Stimulated activated CD8-positive, alpha-beta memory T cell treated with anti-CD3 and anti-CD28 coated beads, Interleukin-7, amount 100 ng/mL, for 24 hours (primary cell): ENCODE measurements at places on chromosomes 3 and 15.

DNA sequence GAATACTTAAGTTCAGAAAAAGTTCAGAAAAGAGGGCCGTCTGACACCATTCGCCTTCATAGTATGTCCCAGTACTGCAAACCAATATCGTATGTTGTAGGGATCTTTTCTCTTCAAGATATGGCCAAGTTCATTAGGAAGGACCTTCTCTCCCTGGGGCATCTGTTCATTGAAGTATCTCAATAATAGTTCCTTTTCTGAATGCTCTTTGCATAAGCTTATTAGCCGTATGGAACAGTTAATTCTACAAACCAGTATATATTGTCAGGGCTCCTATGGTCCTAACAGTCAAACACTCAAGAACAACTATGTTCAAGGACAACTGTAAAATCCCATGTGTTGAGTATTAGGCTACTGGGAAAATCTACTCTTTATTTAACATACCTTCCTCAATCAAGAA lies 203.1 kb downstream of the KLHL25 start:
- no peak for DNase-seq

- no peak for DNase-seq
These were observed 57.8 kb downstream of the CDC25A start for GRCh38 chr3:48130321-48130904.

DNA sequence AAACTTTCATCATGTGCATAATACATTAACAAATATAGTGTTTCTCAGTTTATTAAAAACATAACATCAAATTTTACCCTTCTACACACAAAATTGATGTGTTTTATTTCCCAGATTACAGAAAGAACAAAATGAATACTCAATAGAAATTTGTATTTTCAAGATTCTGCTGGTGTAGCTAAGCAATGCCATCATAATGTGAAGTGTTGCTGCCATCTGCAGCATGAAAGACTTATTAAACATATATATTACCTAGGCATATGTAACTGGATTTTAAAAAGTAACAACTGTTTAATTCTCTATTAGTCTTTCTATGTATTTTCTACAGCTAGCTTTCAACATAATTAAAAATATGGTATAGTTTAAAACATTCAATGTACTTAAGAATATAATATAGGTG lies 27.5 kb downstream of the PLSCR5 start:
- no peak for DNase-seq

- DNase-seq = no peak
These were observed 99.0 kb upstream of the KCNMB2 start for GRCh38 chr3:178437236-178437635.

DNA sequence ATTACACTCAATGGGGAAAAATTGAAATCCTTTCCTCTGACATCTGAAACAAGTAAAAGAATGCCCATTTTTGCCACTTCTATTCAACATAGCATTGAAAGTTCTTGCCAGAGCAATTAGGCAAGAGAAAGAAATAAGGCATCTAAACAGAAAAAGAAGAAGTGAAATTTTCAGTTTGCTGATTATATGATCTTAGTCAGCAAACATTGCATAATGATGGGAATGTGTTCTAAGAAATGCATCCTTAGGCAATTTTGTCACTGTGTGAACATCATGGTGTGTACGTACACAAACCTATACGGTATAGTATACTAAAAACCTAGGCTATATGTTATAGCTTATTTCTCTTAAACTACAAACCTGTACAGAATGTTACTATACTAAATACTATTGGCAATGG lies 278.0 kb downstream of the CGGBP1 start:
- no peak for DNase-seq

DNA sequence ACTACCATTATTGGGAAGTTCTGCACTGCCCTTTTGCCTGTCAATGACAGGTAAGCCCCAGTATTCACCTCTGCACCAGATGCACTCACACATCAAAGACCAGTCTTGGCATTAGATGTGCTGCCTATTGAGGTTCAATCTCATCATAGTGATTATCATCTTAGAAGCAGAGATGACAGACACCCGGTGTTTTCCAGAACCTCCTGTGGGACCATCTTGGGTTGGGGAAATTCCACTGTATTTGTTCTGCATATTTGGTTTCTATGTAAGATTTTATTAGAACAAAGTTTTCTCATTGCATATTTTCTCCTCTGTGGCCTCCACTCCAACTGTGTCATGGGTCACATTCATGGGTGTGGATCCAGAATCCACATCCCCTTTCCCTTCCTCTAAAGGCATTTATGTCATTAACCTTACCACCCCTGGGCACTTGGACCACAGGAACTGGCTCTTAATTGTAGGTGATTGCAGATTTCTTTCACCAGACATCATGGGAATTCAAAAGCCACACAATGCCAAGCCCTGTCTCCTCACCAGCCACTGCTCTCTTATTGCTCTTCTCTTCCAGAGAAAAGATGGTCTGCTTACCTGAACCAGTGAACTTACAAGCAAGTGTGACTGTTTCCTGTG lies 31.2 kb downstream of the PLA1A start:
- DNase-seq = no peak

- DNase-seq = no peak
These were observed 8.9 kb downstream of the PARP14 start for GRCh38 chr3:122689587-122689986.

- peak; percentile 39 for DNase-seq
These were observed 75.1 kb downstream of the CCK start for GRCh38 chr3:42190701-42191442.

GRCh38 chr3:105139881-105140560 lies 226.7 kb upstream of the ALCAM start:
- DNase-seq = no peak

GRCh38 chr3:118146658-118147375 lies 887.8 kb downstream of the IGSF11 start:
- DNase-seq = no peak

DNA sequence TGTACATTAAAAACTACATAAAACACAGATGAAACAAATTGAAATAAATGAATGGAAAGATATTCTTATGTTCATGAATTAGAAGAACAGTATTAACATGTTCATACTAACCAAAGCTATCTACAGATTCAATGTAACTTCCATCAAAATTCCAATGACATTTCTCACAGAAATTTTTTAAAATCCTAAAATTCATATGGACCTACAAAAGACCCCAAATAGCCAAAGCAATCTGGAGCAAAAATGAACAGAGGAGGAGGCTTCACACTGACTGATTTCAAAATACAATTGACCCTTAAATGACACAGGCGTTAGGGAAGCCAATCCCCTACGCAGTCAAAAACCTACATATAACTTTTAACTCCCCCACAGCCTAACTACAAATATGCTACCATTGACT lies 39.4 kb downstream of the KPNA1 start:
- DNase-seq = no peak

- DNase-seq = no peak
These were observed 11.0 kb downstream of the SHOX2 start for GRCh38 chr3:158095111-158095813.

DNA sequence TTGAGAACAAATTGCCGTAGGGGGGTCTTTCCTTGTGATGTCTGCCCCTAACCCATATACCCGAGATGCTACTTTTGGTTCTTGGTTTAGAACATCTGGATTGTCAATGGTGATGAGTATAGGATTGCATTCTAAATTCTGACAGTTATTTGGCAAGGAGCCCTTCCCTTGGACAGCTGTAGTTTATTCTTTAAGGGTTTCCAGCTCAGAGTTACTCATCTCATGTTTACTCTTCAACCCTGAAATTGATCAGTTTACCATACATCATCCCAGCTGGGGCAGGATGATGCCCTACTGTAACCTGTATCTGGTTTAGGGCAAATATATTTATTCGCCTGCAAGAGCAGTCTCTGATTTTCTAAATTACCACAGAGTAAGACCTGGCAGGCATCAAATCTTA lies 85.7 kb upstream of the XCR1 start:
- no peak for DNase-seq

DNA sequence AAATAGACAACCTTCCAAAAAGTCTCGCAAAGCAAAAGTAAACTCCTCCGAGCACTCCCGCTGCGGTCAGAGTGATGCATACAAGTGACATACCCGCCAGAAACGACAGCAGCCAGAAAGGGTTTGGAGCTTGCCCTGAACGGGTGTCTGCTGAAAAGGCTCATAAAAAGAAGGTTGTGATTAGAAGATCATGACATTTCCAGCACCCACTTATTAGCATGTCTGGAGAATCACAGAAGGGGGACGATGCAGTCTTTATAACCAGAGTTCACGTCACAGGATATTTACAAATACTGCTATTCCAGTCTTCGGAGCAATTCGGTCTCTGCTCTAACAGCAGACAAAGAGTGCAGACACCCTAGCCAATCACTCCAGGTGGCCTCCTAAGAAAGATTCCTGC lies 59.1 kb upstream of the FRMD4B start:
- DNase-seq = no peak

DNA sequence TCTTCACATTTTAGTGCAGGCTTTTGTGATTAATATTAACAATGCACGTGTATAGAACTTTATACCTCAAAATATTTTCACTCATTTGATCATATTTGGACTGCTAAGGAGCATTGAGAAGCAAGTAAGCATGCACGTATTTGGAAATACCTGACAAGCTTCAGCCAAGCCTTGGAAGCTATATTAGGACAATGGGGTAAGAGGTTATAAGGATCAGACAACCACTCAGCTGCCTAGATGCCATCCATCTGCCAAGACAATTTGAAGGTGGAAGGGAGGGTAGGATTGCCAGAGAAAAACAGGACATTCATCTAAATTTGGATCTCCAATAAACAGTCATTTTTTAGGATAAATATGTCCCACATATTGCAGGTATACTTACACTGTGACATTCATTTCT lies 394.9 kb upstream of the CFAP20DC start:
- no peak for DNase-seq

DNA sequence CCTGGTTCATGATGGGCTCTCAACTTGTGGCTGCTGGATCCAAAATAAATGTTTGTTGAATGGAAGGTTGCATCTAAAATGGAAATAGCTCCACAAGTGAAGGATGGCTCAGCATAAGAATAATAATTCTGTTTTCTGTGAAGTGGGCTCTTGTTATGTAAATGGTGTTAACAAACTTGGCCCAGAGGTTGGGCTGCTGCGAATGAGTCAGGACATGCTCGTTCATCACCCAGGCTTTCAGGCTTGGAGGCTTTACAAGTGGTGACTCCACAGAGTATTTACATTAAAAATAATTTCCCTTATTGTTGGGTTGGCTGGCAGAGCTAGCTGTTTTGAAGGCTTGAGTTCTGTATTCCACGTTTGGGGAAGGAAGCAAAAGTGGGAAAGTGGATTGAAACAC lies 60.5 kb downstream of the ITGB5 start:
- DNase-seq = no peak

GRCh38 chr3:139937674-139938279 lies 2.8 kb downstream of the CLSTN2 start:
- no peak for DNase-seq

DNA sequence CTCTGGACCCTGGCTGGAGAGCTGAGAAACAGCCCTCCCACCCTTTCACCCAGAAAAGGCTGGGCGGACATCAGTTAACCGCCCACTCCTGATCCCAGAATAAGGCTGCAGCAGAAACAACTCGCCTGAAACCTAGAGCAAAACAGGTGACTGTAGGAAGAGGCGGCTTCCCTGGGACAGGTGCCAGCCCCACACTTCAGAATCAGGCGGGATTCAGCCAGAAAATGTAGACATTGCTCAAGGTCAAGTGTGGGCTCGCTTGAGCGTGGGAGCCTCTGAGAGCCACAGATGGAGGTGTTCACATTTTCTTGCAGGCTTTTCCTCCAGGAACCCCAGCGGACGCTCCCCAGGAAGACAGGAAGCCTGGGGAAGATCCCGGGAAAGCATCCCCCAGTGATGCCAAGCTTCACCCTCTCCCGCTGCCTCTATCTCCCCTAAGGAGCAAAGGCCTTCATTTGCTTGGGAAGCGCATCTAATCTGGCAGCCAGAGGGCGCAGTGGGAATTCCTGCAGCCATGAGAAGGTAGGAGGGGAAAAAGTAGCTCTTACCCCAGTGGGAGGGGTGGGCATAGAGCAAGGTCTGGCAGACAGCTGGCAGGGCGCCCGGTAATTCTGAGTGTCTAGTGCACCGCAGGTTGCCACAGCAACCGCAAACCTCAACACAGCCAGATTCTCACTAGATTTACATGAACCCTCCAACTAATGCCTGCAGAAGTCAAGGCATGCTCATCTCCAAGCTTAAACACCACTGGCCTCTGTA lies 77.7 kb downstream of the OCA2 start:
- no peak for DNase-seq

GRCh38 chr15:62099094-62099601 lies 32.4 kb downstream of the C2CD4A start:
- DNase-seq = no peak

DNA sequence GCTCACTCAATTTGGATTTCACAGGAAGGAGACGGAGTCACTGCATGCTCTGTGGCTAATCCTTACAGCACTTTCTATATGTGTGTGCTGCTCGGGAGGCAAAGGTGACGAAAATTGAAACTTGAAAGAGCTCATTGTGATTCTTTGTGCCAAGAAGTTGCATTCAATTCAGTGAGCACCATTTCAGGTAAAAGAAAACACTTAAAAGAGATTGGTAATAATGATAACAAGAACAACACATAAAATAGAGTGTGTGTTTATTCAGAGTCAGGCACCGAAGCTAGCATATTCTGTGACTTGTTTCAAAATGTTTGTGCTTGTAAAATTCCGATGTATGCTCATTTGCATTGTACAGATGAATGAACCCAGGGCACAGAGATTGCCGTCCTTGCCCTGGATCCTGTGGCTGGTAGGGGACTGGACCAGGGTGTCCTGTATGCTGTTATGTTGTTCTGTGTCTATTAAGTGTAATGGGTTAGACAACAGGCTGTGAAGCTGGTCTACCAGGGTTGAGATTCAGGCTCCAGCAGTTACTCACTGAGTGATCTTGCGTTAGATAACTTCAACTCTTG lies 193.3 kb upstream of the PROK2 start:
- DNase-seq = no peak

GRCh38 chr3:26712211-26713026 lies 89.8 kb downstream of the LRRC3B start:
- DNase-seq = no peak

DNA sequence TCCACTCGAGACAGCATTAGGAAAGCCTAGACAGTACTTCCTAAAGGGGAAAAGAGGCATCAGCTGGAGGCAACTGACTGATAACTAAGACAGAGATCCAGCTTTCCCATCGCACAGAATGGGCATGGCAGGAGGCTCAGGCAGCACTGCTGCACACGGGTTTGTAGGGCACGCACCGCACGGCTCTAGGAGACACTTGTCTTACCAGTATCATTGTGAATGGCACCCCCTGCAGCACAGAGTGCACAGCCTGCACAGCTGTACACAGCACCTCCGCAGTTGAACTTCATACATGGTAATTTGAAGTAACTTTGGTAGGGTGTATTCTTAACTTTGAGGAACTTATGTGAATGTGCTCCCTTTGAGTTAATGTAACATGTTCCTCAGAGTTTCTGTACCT lies 281.6 kb downstream of the PLCL2 start:
- no peak for DNase-seq

DNA sequence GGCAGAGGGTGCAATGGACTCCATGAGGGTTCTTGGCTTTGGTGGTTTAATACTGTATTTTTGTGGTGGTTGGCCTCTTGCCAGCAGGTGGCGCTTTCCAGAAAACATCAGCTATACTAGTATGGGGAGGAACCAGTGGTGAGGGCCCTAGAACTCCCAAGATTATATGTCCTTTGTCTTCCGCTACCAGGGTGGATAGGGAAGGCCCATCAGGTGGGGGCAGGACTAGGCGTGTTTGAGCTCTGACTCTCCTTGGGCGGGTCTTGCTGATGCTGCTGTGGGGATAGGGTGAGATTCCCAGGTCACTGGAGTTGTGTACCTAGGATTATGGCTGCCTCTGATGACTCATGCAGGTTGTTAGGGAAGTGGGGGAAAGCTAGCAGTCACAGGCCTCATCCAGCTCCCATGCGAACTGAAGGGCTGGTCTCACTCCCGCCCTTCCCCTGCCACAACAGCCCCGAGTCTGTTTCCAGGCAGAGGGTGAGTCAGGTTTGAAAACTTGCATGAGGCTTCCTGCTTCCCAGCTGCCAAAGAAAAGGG lies 357.7 kb downstream of the OTOL1 start:
- no peak for DNase-seq
